ENCODE measurements at places on chromosomes 5 and 9. TPM values are rescaled to one million over a fixed set of nuclear protein-coding genes. Genes with fewer than 3 reads are reported as not detected.

ADAMTS16 gene
- 2.0 TPM for total RNA-seq

GRCh38 chr5:178238711-178239592, 6.3 kb upstream of the PHYKPL start:
- H3K27me3 ChIP-seq, result peaks cover 3% of the 10 kb centered on the region
- no peak overlapping the region for H3K27ac ChIP-seq
- DNase-seq, result no peak

GRCh38 chr5:13653709-13654108, 290.8 kb downstream of the DNAH5 start:
- H3K4me3 ChIP-seq, result no peak overlapping the region
- H3K27ac ChIP-seq, result no peak overlapping the region
- H3K27me3 ChIP-seq, result no peaks in the 10 kb centered on the region
- no peaks in the 10 kb centered on the region for H3K36me3 ChIP-seq

GRM6 gene
- not detected for total RNA-seq

ZNF883 gene
- 12.9 TPM for total RNA-seq

SPARC gene
- total RNA-seq, result 454 TPM

NR2F1-AS1 gene
- 1.8 TPM for total RNA-seq

DNA sequence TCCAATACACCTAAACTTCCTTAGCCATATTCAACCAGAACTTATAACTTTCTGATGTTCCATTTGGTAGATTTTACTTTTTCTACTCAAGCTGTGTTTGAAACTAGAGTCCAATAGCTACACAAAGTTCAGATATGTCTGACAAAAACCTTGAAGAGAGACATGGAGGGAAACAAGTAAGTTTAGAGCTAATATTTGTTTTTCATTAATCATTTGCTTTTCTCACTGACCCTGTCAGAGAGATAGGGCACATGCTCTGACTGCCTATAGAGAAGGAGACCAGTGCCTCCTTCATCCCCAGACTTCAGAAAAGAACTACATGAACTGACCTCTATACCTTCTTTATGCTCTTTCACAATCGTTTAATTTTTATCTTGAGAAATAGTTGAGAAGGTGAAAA, 157.0 kb upstream of the PPP1R2B start:
- no peak overlapping the region for H3K27ac ChIP-seq
- H3K4me3 ChIP-seq, result no peak overlapping the region
- H3K27me3 ChIP-seq, result peaks cover 12% of the 10 kb centered on the region
- peaks cover 4% of the 10 kb centered on the region for H3K36me3 ChIP-seq
- peaks cover 16% of the 10 kb centered on the region for H3K4me1 ChIP-seq
- DNase-seq, result no peak

PKN3 gene
- 6.9 TPM for total RNA-seq

DNA sequence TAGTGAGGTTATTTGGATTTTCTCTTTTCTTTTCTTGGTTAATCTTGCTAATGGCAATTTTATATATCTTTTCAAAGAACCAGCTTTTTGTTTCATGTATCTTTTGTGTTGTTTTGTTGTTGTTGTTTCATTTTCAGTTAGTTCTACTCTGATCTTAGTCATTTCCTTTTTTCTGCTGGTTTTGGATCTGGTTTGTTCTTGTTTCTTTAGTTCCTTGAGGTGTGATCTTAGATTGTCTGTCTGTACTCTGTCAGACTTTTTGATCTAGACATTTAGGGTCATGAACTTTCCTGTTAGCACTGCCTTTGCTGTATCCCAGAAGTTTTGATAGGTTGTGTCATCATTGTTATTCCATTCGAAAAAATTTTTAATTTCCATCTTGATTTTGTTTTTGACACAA, 399.7 kb downstream of the TLE1 start:
- no peaks in the 10 kb centered on the region for H3K4me1 ChIP-seq
- H3K27me3 ChIP-seq, result no peaks in the 10 kb centered on the region
- DNase-seq, result no peak
- H3K27ac ChIP-seq, result no peak overlapping the region
- H3K36me3 ChIP-seq, result no peaks in the 10 kb centered on the region
- H3K4me3 ChIP-seq, result no peak overlapping the region
